ENCODE measurements at places on chromosomes 7 and 10.

- DNase-seq = no peak
Measured at GRCh38 chr7:105402221-105403095, 13.7 kb upstream of the SRPK2 start.

DNA sequence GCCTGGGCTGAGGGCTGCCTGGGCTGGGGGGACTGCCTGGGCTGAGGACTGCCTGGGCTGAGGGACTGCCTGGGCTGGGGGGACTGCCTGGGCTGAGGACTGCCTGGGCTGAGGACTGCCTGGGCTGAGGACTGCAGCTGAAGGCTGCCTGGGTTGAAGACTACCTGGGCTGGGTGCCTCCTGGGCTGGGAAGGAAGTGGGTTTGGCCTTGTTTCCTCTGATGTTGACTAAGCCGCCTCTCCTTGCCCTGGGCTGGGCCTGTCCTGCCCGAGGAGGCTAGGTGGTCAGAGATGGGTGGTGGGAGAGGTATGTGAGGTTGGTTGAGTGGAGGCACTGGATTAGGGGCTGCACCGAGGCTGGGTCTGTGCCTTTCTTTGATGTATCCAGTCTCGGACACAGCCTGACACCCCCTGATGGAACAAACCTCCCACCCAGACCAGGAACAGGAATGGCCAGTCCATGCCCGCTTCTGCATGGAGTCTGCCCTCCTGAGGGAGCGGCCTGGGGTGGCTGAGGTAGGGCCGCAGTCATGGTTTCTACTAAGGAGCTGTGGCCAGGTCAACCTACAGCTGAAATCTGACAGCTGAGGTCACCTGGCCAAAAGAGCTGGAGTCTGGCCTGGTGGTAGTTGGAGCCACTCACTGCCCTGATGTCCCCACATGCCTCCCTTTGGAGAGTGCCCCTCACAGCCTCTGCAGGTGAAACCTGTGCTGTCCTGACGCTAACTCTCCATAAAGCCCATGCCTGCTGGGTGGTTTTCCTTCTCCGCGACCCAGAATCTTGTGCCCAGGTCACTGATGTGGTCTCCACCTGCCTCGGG is 22.3 kb downstream of the SCART1 start:
- DNase-seq = no peak

- no peak for DNase-seq
Measured at GRCh38 chr7:123712619-123713018, 36.2 kb downstream of the WASL start.

DNA sequence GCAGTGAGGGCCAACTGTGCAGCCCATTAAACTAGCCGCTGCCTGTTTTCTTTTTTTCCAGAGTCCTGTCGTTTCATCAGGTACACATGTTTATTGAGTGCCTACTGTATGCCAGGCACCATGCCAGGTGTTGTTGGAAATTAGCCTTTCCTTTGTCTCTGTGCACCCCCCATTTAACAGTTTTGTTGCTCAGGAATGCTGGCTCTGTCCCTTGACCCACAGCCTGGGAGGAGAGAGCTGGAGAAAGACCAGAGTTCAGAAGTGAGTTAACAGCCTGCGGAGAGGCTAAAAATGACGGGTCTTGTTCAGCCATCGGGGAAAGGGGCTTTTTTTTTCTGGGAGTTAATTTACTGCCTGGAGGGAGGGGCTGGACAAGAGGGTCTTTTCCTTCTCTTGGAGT is 1.3 kb downstream of the LRMDA start:
- no peak for DNase-seq

- DNase-seq = no peak
Measured at GRCh38 chr7:130903358-130903974, 169.5 kb upstream of the KLF14 start.

DNA sequence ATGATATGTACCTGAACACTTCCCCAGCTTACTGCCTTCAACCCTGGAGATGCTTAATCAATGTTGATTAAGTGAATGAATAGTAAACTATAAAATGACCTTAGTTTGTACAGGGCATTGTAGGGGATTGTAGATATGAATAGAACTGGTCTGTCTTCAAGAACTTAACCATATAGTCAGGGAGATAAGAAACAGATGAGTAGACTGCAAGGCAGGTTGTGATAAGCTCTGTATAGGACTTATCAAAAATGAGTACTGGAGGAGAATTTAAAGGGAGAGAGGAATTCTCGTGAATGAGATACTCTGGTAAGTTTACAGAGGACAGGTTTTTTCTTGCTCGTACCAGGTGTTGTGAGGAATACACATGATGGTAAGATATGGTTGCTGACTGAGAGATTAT is 27.6 kb downstream of the SGPL1 start:
- no peak for DNase-seq

GRCh38 chr10:17019696-17020095 is 109.9 kb downstream of the CUBN start:
- no peak for DNase-seq

DNA sequence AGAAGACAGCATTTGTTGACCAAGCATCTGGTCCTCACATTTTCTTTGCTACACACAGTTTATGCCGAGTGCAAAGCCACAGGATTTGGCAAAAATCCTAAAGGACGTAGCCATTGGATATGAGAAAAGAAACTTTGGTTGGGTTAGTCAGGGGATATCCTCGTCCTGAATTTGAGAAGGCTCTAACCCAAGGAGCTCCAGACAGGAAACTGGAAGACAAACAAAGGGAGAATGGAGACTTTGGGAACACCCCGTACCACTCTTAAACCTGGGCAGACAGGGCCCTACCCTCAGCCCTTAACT is 146.6 kb upstream of the FRMD4A start:
- DNase-seq = no peak

- DNase-seq = no peak
Measured at GRCh38 chr7:30920584-30921539, 9.2 kb downstream of the AQP1 start.

DNA sequence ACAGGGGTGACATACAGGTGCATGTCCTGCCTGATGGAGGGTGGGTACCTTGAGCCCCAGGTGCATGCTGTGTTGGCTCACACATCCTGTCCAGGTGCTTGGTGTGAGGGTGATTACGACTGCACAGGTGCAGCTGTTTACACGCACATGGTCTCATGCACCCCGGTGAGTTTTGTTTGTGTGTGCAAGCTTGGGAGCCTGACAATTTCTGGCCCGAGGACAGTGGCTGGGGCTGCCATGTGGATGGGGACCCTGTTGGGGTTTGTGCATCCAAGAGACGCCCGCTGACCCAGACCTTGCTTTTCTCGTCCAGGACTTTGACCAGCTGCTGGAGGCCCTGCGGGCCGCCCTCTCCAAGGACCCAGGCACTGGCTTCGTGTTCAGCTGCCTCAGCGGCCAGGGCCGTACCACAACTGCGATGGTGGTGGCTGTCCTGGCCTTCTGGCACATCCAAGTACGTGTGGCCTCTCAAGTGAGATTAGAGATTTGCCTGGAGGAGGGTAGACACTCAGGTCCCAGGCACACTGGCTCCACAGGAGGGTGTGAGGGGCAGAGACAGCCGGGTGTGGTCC is 61.7 kb downstream of the PRF1 start:
- no peak for DNase-seq

DNA sequence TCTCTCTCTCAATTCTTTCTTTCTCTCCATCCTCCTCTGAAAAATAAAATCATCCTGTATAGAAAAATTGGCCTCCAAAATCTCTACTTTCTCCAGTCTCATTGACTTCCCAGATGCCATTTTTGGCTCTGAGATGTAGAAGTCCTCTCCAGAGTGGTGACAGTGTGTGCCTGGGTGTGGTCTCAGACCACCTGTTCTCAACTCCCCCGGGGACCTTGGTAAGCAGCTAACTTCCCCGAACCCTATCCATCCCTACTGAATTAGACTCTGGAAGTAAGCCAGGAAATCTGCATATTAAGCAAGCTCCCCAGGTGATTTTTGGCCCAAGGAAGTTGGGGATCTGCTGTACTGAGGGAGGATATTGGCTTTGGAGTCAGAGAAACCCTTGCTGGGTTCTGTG is 120.5 kb downstream of the WDR11 start:
- DNase-seq = no peak

- peak; percentile 29 for DNase-seq
Measured at GRCh38 chr7:121395494-121395960, 581 bp downstream of the FAM3C start.

DNA sequence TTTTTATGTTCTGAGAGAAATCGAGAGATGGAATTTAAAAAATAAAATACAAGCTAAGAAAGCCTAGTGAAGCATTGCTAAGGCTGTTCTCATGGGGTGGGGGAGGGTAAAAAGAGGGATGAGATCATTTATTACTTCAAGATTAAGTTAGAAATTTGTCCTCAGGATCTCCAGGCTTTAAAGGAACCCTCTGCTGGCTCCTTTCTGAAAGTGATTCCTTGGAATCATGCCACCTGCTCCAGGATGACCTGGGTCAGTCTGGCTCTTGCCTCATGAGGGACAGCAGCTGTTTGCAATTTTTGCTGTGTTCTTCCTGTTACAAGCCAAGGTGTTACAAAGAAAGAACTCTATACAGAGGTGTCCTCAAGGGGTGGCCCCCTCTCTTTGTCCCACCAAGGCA is 69.8 kb downstream of the CDK1 start:
- no peak for DNase-seq

- DNase-seq = peak; percentile 26
Measured at GRCh38 chr7:87312215-87312865, 33.1 kb upstream of the CROT start.

DNA sequence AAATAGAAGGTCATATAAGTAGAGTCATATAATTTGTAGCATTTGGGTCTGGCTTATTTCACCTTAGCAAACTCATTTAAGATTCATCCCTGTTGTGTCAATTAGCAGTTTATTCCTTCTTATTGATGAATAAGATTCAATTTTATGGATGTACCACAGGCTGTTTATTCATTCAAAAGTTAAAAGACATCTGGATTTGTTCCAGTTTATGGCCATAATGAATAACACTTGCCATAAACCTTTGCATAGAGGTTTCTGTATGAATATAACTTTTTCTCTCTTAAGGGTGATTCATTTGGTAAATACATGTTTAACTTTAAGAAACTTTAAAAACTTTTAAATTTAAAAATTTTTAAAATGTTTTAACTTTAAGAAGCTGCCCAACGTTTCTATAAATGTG is 66.4 kb downstream of the CPED1 start:
- no peak for DNase-seq

DNA sequence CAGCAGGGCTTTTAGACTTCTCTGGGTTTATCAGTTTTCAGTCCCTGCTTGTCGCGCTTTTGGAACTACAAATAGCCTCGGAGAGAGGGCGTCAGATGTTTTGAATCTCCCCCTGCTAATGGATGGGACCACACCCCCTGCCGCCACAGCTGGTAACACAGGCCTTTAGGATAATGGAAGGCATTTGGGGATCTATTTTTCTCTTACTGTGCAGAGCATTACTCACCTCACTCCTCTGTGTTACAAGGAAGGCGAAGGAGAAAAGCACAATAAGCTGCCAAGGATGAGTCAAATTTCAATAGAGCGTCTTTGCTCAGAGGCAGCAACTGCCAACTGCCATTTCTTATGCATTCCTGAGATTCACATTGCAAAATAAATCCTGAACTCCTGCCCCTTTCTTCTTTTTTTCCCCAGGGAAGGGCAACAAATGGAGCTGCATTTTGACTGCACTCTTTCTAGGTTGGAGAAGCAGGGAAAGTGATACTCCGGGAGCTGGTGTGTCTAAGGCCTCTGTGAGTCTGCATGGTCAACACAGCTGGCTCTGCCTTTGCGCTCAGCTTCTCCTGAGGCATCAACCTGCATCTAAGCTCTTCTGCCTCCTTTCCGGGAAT is 31.5 kb upstream of the SMNDC1 start:
- no peak for DNase-seq

DNA sequence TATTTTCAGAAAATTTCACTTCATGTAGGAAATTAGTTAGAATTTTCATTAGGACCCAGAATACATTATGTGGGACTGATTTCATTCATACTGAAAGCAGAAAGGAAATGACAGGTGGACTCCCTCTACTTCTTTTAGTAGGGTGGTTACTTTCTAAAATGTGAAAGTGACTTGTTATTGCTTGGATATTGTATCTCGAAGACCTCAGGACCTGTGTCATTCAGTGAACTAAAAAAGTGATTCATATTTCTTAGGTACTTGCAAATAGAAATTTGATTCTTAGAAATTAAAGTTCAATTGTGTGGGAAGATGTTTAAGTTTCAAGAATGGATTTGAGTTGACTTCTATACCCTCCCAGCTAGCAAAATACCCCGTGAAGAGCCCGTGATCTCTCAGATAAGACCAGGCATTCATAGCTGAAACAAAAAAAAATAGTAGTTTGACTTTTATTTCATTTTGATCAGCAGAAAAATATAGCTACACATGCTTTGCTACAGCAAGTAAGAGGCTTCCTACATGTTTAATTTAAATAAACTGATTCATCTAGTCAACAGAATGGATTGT is 1037.1 kb downstream of the GATA3 start:
- DNase-seq = no peak

DNA sequence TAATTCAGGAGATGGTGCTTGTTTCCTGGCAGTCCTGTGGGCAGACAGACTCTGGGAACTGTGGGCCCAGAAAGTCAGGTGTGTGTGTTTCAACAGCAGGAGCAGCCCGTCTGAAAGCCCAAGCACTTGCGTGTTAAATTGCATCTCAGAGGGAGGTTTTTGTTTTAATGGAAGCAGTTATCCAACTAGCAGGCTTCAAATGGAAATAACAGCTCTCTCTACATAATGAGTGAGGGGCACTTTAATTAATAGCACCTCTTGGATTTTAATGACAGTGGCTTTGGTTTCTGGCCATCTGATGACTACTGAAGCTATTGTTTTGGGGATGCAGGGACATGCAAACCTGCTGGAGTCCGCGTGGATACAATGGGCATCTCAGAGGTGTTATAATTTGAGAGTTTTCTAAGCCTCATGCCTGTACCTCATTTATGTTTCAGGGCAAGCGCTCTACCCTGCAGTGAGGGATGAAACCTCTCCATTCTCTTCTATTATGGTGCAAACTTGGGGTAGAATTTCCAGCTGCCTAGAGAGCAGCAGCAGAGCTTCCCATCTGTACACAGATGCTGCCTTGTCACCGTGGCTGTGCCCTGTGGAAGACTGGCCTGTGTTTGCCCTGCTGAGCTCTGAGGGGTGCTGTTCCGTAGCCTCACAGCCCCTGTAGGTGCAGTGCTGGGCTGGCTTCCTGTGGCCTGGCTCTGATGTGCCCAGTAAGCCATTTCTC is 206.6 kb upstream of the GPR26 start:
- no peak for DNase-seq

DNA sequence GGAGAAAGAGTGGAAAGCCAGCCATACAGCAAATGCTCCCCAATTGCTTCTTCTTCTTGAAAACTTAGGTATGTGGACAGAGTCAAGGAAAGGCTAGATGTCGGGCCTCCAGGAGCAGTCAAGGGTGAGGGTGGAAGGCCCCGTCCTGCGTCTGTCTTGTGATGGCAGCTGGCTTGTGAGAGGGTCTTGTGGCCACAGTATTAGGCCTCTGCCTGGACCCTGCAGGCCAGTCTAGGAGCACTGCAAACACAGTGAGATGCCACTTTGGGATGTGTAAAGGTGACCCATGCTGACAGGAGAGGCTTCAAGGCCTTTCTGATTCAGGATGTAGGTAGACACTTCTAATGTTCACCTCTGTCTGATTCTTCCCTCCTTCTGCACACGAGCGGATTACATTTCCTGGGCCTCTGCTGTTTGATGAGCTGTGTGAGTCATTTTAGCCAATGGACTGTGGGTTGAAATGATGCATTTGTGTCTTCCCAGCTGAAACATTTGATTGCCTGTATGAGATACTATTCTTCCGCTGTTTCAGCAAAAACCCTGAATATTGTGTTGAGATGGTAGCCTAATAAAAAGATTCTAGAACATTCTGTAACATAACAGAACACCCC is 135.4 kb downstream of the EMX2 start:
- DNase-seq = no peak

Data from NCI-H2029 (cell line).